Ovary (tissue), 10 donors: ENCODE measurements at places on chromosomes 12 and 14. TPM values are rescaled to one million over a fixed set of nuclear protein-coding genes. Genes with fewer than 3 reads are reported as not detected.

PLCZ1 gene
- total RNA-seq = not detected

MIPOL1 gene
- 29.5 TPM for total RNA-seq

KSR2 gene
- 0.08 TPM for total RNA-seq

LRRC9 gene
- 0.57 TPM for total RNA-seq

KIF5A gene
- total RNA-seq = 0.40 TPM

MAP1LC3B2 gene
- total RNA-seq = 3.3 TPM

GRCh38 chr12:92503029-92503931, 199.5 kb upstream of the PLEKHG7 start:
- DNase-seq = peak; percentile 52
- H3K36me3 ChIP-seq = no peaks in the 10 kb centered on the region
- no peaks in the 10 kb centered on the region for H3K27me3 ChIP-seq
- H3K27ac ChIP-seq = peak overlapping the region; percentile 89
- peaks cover 32% of the 10 kb centered on the region for H3K4me1 ChIP-seq

DNA sequence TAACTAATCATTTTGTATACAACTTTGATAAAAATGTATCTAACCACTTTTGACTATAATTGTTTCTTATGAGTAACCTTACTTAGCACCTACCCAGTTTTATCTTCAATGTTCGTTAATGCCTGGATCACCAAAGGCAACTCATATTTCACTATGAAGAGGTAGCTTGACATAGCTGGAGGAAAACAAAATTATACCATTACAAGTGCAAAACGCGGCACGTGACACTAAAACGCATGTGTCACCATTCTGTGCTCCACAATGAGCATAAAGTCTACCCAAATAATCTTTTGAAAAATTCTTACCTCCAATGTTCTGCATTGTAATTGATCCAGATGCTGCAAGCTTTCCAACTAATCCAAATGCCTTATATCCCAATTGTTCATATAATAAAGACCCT, 5.8 kb downstream of the SLC38A2 start:
- no peak for DNase-seq
- peaks cover 2% of the 10 kb centered on the region for H3K36me3 ChIP-seq
- H3K4me1 ChIP-seq = peaks cover 11% of the 10 kb centered on the region
- H3K27ac ChIP-seq = no peak overlapping the region

DNA sequence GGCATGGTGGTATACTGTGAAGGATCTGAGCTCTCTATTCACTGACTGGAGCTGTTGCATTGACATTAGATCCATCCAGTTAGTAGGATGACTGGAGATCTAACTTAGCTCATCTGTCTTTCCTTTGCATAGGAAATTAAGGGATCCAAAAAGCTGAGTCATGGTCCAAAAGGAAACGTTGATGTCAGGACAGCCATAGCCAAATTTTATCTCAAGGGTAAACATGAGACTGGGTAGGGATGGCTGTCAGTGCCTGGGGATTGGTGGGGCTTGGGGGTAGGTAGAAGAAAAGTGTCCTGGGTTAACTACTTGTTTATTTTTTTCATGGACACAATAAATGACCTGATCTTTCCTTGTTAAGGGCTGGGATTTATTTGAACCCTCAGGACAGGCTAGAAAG, 4.6 kb downstream of the FAM177A1 start:
- no peak for DNase-seq
- H3K36me3 ChIP-seq = no peaks in the 10 kb centered on the region
- no peaks in the 10 kb centered on the region for H3K4me1 ChIP-seq
- no peak overlapping the region for H3K4me3 ChIP-seq

GRCh38 chr12:121795034-121795968, 1.8 kb upstream of the RHOF start:
- no peaks in the 10 kb centered on the region for H3K27me3 ChIP-seq
- H3K27ac ChIP-seq = peak overlapping the region; percentile 100

DNA sequence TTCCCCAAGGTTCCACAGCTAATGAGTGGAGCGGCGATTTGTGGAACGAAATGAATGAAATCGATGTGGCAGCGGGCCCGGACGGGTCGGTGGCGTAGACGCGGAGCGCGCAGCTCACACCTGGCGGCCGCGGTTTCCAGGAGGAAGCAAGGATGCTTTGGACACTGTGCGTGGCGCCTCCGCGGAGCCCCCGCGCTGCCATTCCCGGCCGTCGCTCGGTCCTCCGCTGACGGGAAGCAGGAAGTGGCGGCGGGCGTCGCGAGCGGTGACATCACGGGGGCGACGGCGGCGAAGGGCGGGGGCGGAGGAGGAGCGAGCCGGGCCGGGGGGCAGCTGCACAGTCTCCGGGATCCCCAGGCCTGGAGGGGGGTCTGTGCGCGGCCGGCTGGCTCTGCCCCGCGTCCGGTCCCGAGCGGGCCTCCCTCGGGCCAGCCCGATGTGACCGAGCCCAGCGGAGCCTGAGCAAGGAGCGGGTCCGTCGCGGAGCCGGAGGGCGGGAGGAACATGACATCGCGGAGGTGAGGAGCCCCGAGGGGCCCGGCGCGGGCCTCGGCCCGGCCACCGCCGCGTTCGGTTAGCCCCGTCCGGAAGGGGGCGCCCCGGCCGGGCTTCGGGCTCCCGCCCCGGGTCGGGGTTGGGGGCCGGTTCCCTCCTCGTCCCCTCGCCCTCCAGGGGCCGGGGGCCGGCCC, at the start of gene PTPN11:
TSS of gene PTPN11 (plus strand) at position 340 of the 689 bp plus-strand sequence. CDS start at position 505, 165 bp downstream.
- peaks cover 4% of the 10 kb centered on the region for H3K4me1 ChIP-seq
- peak within 1 kb of the TSS; percentile 67 for H3K4me3 ChIP-seq
- H3K27me3 ChIP-seq = no peaks in the 10 kb centered on the region
- no peaks in the 10 kb centered on the region for H3K36me3 ChIP-seq

DNA sequence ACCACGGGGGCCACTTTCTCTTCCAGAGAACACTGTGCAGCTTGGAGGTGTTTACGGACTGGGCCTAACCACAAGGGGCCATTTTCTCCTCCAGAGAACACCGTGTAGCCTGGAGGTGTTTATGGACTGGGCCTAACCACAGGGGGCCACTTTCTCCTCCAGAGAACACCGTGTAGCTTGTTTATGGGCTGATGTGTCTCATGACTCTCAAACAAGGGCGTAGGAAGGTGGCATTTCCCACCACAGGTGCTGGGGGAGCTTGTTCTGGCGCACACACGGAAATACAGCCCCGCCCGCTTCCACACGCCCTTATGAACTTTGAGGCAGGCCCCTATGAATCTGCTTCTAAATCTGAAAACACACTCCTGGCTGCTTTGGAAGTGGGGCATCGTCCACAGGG, 174.6 kb upstream of the SFSWAP start:
- no peaks in the 10 kb centered on the region for H3K36me3 ChIP-seq
- no peak overlapping the region for H3K27ac ChIP-seq
- DNase-seq = no peak
- no peaks in the 10 kb centered on the region for H3K4me1 ChIP-seq
- H3K27me3 ChIP-seq = no peaks in the 10 kb centered on the region

- H3K4me1 ChIP-seq = no peaks in the 10 kb centered on the region
- no peak overlapping the region for H3K4me3 ChIP-seq
- no peaks in the 10 kb centered on the region for H3K36me3 ChIP-seq
- H3K27ac ChIP-seq = no peak overlapping the region
- DNase-seq = no peak
- no peaks in the 10 kb centered on the region for H3K27me3 ChIP-seq
Measured at GRCh38 chr12:12008931-12009611, 61.7 kb upstream of the BCL2L14 start.

GRCh38 chr12:79707830-79708229, 17.1 kb upstream of the PAWR start:
- no peaks in the 10 kb centered on the region for H3K4me1 ChIP-seq
- no peak for DNase-seq
- no peaks in the 10 kb centered on the region for H3K36me3 ChIP-seq
- no peak overlapping the region for H3K27ac ChIP-seq
- no peaks in the 10 kb centered on the region for H3K27me3 ChIP-seq

GRCh38 chr14:63134801-63135200, 69.4 kb upstream of the RHOJ start:
- no peak overlapping the region for H3K4me3 ChIP-seq
- no peak overlapping the region for H3K27ac ChIP-seq
- H3K27me3 ChIP-seq = peaks cover 4% of the 10 kb centered on the region
- DNase-seq = no peak

DNA sequence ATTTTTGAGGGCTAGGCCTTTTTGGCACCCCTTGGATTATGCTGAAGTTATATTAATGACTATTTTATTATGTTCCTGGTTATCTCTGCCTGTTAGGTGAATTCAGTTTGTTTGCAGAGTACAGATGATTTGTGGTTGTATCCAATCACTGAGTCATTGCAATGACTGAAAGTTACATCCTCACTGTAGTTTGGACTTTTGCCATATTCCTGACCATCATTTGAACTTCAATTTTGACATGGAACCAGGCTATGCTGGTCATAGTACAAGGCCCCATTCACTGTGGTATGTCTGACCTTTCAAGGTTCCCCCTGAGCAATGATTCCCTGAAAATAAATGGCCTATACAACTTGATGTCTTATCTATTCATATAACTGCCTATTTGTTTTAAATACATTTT, 621.0 kb downstream of the CCER1 start:
- H3K27ac ChIP-seq = no peak overlapping the region
- no peaks in the 10 kb centered on the region for H3K27me3 ChIP-seq
- no peaks in the 10 kb centered on the region for H3K36me3 ChIP-seq
- no peak overlapping the region for H3K4me3 ChIP-seq

DNA sequence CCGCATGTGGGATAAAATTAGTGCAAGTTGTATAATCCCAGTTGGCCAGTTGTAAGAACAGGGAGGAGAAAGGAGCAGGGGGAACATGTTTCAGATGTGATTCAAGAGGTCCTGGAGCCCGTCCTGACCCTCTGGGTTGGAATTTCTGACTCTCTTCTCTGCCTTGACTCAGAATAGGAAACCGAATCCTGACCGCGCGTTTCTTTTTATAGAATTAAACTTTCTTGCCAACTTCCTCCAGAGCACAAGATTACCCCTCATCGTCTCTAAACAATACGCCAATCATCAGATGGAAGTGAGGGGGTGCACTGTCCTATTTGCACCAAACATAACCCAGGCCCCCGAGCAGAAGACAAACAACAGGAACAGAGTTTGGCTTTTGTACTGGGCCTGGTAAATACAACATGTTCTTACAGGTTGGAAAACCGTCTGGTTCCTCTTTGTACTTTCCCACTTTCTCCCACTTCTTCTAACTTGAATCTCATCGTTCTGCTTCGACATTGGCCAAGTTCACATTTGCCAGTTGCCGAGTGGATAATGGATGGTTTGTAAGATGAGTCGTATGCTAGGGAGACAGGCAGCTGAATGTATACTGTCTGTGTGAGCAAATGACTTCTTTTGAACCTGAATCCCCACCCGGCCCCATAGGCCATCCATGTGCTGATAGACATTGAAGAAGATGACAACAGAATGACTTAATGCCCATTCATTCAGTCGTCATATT, 42.6 kb upstream of the MED13L start:
- H3K36me3 ChIP-seq = no peaks in the 10 kb centered on the region
- H3K4me3 ChIP-seq = no peak overlapping the region
- H3K27me3 ChIP-seq = no peaks in the 10 kb centered on the region
- peak; percentile 64 for DNase-seq
- peaks cover 12% of the 10 kb centered on the region for H3K4me1 ChIP-seq
- peak overlapping the region; percentile 64 for H3K27ac ChIP-seq

DNA sequence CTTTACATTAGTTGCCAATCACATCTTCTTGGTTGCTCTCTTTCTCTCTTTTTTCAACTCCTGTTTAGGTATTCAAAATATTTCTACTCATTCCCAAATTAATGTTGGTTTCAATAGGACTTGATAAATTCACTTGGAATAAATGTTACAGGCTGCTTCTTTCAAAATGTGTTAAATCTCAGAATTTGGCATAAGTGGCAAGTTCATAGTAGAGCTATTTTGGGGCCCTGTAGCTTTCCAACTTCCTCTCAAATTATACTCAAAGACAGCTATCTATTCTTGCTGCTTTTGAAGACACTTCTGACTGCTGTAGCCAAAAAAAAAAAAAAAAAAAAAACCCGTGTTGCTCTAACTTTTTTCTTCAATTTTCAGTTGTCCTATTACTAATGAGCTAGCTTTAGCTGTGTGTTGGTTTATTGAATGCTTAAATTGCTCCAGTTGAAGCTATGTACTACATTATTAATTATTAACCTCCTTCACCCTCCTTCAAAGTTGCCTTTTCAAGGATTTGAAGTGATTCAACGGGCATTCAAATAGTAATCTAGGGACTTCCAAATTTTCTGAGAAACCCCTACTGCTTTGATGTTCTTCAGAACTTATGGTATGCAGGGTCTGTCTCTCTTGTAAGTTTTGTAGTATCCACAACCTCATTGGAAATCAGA, 554.6 kb upstream of the FLRT2 start:
- H3K27me3 ChIP-seq = no peaks in the 10 kb centered on the region
- no peaks in the 10 kb centered on the region for H3K4me1 ChIP-seq
- no peaks in the 10 kb centered on the region for H3K36me3 ChIP-seq
- DNase-seq = no peak

DNA sequence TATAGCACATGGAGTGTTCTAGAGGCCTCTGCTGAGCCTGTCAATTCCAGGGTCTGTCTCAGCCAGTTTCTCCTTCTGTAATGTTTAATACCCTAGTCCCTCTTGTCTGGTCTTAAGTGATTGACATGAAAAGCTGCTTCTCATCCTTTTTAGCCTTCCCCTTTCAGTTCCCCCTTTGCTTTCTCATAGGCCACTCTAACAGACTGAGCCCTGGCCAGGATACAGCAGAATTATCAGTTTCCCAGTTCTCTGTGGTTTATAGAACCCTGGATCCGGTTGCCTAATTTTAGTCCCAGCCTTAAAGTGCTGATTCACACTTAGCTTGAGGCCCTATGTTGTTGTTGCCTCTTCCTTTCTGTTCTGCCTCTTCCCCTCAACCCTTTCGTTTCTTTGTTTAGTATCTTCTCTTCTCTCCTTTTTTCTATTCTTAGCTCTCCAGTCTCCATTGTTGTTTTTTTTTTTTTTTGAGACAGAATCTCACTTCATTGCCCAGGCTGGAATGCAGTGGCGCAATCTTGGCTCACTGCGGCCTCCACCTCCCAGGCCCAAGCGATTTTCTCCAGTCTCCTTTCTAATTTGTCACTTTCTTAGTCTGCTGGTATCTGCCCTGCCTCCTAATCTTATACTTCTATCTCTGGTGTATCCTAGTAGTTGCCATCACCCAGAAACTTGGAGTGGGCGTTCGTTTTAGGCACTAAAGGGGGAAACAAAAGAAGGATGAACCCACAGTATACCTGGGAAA, 2.9 kb upstream of the BIN2 start:
- no peak overlapping the region for H3K27ac ChIP-seq
- DNase-seq = no peak
- H3K4me1 ChIP-seq = no peaks in the 10 kb centered on the region
- H3K27me3 ChIP-seq = no peaks in the 10 kb centered on the region
- H3K36me3 ChIP-seq = no peaks in the 10 kb centered on the region
